Activated naive CD4-positive, alpha-beta T cell treated with anti-CD3 and anti-CD28 coated beads, Interleukin-2, amount 50 U/mL, for 16 hours (primary cell): ENCODE measurements at places on chromosomes 4 and X.

DNA sequence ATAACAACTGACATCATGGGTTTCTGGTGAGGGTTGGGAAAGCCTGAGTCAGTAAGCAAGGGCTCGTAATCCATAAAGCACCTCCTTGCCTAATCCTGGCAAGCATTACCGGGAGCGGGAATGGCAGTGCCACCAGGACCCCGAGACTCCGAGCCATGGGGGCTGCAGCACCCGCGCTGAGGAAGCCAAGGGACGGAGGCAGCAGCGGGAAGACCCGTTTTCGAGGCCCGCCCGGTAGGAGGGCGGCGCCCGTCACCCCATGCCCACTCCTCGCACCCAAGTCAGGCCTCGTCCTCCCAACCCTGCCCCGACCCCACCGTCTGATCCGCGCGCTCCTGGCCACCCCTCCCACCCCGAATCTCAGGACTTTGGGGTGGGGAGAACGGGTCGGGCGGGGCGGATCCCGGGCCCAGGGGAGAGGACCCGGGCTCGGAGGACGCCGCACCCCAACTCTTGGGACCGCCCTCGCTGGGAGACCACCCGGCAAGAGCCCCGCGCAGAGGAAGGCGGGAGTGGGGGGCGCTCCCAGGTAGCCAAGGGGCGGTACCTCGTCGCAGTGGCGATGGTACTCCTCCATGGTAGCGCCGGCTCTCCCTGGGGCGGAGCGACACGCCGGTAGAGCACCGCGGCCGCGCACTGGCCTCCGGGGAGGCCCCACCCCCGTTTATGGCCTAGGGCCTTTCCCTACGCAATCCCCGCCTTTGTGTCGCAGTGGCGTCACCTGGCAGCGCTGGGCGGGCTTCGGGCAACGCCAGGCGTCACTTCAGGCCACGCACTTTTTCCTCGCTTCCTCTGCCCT, at the start of gene DYNLT3:
Gene DYNLT3 (minus strand): TSS at position 638 of the 799 bp plus-strand sequence. CDS start 61 bp downstream, at position 577.
- peak; percentile 75 for DNase-seq

GRCh38 chr4:55910140-55910539, 38.6 kb upstream of the CEP135 start:
- no peak for DNase-seq

DNA sequence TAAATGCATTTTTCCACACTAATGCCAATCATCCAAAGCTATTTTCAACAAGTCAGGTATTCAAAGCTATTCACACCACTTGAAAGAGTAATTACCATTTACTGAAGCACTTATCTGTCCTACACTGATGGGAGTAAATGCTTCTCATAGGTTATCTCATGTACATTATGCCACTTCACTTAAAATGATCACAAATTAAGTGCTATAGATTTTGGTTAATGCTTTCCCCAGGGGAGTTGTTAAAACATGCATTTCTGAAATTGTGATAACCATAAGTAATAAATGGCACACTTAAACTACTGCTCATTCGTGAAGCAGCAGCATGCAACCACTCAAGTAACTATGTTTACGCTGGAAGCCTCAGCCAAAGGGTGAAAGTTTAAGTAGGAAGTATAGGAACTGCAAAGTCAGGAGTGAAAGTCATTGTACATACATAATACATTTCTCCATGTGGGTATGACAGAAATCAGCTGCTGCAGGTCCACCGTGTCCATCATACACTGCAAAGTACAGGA, 6.6 kb downstream of the PPM1K start:
- no peak for DNase-seq

GRCh38 chr4:147820975-147821374, 89.1 kb downstream of the ARHGAP10 start:
- no peak for DNase-seq

- peak; percentile 29 for DNase-seq
These were observed 87.3 kb downstream of the PRSS12 start for GRCh38 chr4:118265312-118266144.

DNA sequence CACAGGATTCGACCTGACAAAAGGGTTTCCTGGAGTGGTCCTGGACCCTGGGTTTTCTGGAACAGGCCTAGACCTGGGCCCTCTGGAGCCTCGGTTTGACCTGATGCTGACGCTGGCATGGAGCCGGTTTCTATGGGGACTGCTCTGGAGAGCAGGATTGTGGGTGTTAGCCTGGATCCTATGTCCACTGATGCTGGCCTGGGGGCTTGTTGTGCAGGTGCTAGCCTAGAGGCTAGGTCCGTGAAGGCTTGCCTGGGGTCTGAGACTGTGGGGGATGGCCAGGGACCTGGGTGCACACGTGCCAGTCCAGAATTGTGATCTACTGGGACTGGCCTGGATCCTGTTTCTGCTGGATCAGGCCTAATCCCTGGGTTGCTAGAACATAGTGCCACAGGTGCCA, 173.1 kb downstream of the TMEM47 start:
- DNase-seq = no peak

- DNase-seq = no peak
These were observed 11.5 kb downstream of the CTAG1A start for GRCh38 chrX:154596290-154596929.
